Activated naive CD4-positive, alpha-beta T cell treated with anti-CD3 and anti-CD28 coated beads, Interleukin-2, amount 50 U/mL, for 16 hours (primary cell): ENCODE measurements at places on chromosomes 16 and 17.

GRCh38 chr16:68707340-68708152, 29.5 kb upstream of the CDH1 start:
- DNase-seq = no peak

DNA sequence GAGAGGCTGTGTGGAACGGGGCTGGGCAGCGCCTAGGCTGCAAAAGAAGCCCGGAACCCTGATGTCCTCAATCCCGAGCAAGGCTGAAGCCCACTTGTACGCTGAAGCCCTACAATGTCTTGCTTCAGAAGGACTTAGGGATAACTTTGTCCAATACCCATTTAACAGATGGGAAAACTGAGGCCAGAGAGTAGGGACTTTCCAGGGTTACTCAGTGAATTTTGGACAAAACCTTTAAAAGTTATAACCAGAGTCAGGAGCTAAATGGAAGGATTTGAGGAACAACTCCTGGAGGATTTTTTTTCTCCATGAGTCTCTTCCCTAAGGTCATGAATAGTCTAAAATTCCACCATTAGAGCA, 161.2 kb downstream of the IRX5 start:
- DNase-seq = no peak

GRCh38 chr17:35147375-35147905, at the start of gene UNC45B:
Gene UNC45B (plus strand): TSS chr17:35147817. CDS start chr17:35148264, 447 bp downstream.
- DNase-seq = no peak

DNA sequence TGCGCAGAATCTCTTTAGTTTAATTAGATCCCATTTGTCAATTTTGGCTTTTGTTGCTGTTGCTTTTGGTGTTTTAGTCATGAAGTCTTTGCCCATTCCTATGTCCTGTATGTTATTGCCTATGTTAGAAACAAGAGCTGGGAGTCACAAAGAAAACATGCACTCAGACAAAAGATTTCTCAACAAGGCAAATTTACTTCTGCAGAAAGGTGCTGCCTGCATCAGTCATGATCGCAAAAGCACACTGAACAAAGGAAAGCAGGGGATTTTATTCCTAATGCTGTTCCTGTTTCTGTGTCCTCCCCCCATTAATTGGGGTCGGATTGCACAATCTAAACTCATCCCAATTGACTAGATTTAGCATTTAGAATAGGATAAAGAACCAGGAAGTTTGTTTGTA, 55.9 kb downstream of the ATF7IP2 start:
- no peak for DNase-seq

GRCh38 chr17:5373112-5373511, 46.4 kb downstream of the NUP88 start:
- no peak for DNase-seq

DNA sequence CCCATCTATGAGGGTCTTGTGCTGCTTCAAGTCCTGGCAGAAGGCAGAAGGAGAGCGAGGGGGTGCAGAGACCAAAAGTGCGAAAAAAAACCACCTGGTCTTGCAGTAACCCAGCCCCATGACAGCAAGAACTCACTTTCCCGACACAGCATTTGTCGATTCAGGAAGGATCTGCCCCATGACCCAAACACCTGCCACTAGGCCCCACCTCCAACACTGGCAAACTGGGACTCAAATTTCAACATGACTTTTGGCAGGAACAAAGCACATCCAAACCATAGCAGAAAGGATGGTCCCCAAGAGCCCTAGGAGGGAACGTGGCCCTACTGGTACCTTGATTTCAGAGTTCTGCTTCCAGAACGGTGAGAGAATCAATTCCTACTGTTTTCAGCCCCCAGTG, 34.7 kb upstream of the KLHDC4 start:
- DNase-seq = no peak

GRCh38 chr17:57557834-57558681, 187.0 kb downstream of the CCDC182 start:
- DNase-seq = no peak
